ENCODE measurements at places on chromosomes 7 and 10.

- no peak for DNase-seq
Observed at GRCh38 chr7:37782166-37782565, 66.2 kb upstream of the NME8 start.

DNA sequence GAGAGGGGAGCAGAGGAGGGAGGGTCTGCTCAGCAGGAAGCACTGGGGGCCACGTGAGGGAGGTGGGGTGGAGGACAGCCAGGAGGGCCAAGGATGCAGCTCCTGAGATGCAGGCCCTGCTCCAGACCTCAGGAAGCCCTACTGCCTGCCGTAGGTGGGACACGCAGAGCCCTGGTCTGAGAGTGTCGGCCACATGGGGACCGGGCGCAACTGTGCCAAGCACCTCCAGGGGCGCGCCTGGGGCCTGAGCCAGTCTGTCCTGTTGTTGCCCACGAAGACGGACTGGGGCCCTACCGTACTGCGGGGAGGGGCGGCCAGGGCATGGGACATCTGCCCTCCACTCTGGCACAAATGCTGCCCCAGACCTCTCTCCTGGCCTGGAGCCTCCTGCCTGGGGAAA is 31.6 kb downstream of the YKT6 start:
- no peak for DNase-seq

DNA sequence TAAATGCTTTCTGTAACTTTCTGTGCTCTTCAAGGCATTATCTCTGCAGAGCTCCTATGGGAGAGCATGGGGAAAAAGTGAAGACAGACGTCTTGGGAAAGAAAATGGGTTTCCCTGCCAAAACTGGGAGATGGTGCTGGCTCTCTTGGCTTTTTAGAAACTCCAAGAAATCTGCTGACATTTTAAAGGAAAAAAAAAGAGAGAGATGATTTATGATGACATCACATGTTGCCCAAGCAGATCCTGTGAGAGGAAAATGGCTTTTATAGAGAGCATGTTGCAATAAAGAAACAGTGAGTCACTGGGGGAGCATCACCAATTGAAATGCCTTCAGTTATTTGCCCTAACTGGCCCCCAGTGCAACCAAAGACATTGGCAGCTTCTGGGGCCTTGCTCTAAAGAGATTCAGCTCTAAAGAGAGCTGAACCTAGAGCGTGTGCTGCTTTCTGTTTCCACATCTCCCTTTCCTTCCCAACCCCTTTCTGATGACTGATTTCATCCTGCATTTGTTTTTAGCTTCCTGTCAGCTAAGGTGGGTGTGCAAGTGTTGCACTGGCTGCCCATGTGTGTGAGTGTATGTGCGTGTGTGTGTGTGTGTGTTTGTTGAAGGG is 37.7 kb downstream of the LRMDA start:
- DNase-seq = no peak

- DNase-seq = no peak
Observed at GRCh38 chr7:108046952-108047506, 44.1 kb upstream of the LAMB1 start.

- DNase-seq = no peak
Observed at GRCh38 chr10:117221156-117221711, 19.7 kb upstream of the SLC18A2 start.

GRCh38 chr10:111023060-111023459 is 53.8 kb upstream of the ADRA2A start:
- no peak for DNase-seq

- no peak for DNase-seq
Observed at GRCh38 chr7:66247380-66248078, 42.4 kb downstream of the TPST1 start.

DNA sequence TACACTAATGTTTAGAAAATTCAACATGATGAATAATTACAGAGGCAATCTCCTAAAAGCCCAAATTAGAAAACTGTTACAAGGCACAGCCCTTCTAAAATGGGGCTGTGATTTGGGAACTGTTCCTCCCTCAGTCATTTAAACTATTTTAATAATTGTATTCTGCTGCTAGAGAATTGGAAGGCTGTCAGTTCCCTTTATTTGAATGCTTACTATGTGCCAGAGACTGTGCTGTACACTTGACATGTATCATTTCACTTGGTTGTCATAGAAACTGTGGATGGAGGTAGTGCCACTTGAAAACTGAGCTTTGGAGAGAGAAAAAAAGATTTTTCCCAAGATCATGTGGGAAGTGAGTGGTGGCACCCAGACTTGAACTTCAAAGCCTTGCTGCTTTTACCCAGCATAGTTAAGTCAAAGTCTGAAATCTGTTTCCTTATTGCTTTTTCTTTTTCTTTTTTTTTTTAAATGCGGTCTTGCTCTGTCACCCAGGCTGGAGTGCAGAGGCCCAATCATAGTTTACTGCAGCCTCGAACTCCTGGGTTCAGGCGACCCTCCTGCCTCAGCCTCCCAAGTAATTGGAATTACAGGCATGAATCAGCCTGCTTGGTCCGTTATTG is 23.6 kb downstream of the UBE2D1 start:
- no peak for DNase-seq

DNA sequence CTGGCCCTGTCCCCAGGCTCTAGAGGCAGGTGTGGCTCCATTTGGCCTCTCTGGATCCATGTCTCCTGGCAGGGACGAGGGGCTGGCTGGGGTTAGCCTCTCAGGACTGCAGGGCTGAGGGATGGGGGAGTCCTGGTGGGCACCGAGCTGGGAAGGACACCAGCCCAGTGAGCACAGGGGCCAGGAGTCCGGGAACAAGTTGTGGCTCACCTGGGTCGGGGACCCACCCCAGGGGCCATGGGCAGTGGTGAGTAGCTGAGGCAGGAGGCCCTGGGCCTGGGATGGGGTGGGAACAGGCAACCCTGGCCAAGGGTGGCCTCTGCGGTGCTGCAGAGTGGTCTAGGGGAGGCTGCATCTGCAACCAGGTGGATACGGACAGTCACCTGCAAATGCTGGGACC is 24.1 kb downstream of the ANTXRL start:
- DNase-seq = no peak

DNA sequence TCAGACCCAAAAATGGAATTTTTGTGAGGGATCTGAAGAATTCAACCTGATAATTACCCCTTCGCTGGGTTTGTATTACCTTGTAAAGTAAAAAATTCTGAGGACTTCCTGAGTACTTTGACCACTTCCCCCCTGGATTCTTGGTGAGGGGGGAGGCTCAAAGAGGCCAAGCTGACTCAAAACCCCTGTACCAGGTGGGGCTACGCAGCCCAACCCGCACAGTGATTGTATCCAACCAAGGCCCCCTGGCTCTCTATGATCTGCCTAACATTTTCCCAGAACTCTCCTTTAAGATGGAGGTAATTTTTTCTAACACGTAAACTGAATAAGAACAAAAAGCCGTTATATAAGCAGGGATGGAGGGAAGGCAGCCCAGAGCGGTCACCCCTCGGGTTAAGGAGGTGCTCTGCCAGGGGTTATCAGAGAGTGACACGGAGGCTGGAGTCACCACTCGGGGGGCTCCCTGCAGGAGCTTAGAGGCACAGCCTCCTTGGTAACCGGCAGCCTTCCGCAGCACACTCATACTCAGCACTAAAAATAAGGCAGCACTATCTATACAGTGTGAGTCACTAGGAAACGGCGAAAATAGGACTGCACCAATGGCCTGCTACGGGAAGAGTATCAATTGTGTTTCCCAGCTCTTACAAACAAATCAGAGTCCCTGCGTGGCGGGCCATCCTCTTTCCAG is 255.4 kb downstream of the ELMO1 start:
- no peak for DNase-seq

DNA sequence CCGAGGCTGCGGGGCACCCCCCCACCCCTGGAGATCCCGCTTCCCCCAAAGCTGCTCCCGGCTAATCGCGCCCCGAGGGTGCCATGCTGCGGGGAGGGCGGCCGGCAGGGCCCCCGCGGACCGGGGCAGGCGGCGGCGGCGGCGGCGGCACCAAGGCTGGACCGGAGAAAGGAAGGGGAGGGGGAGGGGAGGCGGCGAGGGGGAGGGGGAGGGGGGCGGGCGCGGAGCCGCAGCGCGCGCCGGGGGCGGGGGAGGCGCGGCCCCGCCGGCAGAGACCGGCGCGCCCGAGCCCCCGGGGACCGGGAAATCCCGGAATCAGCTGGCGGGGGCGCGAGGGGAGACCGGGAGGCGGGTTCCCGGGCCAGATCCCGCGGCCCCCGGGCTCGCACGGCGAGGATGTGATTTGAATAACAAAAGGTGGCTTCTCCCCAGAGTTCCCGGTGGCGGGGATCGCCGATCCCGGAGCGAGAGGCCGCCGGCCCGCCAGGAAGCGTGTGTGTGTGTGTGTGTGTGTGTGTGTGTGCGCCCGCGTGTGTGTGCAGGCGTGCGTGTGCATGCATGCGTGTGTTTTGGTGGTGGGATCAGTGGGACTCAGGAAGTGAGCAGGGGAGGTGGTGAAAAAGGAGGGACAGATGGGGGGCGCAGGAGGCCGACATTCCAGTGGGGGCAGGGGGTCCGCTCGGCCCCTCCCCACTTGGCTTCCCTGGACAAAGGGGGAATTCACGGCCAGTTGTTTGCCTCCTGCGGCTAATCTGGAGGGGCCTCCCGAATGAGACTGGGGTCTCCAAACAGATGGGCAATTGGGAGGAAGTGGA is 99.5 kb downstream of the HIP1 start:
- DNase-seq = peak; percentile 44

GRCh38 chr10:32629910-32630309 is 184.0 kb downstream of the CCDC7 start:
- DNase-seq = no peak

GRCh38 chr7:85014936-85015660 is 171.8 kb downstream of the SEMA3D start:
- DNase-seq = peak; percentile 22

DNA sequence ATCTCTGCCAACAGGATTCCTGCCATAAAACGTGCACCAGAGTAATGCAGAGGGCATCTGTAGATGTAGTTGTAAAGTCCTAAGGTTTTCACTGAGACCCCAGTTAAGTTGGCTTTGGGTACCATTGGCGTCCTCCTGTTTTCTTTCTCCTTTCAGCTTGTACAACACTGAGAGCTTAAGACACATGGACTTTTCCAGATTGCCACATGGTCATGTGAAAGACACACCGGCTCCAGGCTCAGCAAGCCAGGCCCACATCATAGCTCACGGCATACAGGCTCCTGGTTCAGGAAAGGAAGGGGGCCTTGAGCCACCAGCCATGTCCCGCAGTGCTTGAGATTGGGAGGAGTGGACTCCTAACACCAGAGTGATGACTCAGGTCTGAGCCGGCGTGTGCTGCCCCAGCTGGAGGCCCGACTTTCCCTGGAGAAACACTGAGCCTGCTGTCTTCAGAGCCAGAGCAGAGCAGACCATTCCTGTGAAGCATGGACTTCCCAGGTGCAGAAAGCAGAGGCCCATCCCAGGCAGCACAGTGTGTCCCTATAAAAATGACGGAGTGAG is 252.7 kb downstream of the PRPF18 start:
- DNase-seq = no peak

DNA sequence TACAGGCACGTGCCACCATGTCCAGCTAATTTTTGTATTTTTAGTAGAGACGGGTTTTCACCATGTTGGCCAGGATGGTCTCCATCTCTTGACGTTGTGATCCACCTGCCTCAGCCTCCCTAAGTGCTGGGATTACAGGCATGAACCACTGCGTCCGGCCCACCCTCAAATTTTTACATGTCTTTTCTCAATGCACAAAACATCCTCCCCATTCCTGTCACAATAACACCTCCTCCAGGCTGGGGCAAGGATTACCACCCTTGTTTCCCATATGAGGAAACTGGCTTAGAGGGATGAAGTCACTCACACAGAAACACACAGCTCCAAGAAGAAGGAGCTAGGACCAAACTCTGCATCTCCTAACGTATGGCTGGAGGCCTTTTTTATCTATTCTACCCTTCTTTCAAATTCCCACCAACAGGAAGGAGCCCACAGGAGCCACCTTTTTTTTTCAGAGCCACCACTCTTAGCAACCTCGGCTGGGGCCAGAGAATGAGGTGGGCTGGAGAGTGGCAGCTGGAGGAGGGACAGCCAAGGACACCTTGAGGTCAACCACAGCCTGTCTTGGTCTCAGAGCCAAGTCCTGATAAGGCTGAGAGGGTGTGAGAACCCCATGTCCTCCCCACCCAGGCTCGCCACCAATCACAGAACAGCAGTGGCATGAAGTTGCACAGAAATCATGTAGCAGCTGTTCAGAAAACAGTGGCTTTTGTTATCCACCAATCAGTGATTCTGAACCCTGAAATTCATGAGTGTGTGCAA is 113.1 kb upstream of the PDLIM1 start:
- DNase-seq = no peak

DNA sequence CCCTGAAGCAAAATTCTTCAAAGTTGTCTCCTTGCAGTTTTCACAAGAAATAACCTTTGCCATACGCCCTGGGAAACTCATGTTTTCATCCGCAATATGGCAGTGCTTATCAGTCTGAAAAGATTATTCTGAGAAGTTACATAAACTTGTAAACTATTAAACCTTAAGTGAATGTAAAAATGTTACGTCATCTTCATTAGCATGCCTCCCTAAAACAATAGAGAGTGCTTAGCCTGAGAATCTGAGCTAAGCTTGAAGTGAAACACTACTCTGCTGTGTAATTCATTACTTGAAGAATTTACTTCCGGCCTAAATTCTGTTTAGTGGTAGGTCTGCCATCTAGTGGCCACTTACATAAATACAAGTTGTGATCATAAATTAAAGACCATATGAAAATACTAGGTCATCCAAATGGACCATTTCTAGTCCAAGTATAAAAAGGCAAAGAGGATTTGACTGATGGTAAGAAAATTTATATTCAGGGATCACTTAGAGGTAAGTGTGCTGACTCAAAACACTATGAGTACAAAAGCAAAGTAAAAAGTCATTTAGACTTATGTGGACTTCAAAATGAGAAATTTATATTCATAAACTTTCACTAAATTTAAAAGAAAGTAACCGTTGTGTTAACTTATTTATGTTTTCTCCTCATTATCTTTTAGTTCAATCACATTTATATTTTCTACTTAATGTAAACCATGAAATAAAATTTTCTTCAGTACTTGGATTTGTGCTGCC is 745.1 kb upstream of the LRRTM3 start:
- no peak for DNase-seq

DNA sequence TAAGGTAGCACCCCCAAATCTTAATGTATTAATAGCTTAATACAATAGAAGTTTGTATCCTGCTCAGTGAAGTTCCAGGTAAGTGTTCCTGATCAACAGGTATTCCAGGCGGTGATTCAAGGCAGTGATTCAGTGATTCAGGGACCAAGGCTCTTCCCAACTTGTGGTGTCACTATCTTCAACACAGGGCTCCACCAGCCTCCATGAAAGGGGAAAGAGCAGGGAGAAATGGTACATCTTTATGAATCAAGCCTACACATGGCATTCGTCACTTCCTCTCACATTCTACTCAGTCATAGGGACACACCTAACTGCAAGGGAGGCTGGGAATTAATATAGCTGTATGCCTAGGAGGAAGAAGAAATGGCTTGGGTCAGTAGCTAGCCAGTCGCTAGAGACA is 5.1 kb downstream of the GOLGA7B start:
- no peak for DNase-seq

Measured in NCI-H1092 (cell line).